ENCODE measurements at places on chromosomes 13 and 19.

DNA sequence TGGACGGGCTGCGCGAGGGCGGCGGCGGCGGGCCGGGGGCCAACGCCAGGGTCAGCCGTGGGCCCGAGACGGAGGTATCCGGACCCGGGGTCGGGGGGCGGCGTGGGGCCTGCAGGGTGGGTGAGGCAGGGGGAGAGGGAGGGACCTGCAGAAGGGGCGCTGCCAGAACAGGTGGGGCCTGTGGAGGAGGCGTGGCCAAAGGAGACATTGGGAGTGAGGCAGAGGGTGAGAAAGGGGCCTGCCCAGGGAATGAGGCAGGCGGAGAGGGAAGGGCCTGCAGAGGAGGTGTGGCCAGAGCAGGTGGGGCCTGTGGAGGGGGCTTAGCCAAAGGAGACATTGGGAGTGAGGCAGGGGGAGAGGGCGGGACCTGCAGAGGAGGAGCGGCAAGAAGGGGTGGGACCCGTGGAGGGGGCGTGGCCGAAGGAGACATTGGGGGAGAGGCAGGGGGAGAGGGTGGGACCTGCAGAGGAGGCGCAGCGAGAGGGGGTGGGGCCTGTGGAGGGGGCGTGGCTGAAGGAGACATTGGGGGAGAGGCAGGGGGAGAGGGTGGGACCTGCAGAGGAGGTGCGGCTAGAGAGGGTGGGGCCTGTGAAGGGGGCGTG, 4.2 kb downstream of the PRR36 start:
- peak; percentile 59 for DNase-seq

GRCh38 chr19:50258918-50259372, 55.5 kb downstream of the MYH14 start:
- DNase-seq: peak; percentile 8

DNA sequence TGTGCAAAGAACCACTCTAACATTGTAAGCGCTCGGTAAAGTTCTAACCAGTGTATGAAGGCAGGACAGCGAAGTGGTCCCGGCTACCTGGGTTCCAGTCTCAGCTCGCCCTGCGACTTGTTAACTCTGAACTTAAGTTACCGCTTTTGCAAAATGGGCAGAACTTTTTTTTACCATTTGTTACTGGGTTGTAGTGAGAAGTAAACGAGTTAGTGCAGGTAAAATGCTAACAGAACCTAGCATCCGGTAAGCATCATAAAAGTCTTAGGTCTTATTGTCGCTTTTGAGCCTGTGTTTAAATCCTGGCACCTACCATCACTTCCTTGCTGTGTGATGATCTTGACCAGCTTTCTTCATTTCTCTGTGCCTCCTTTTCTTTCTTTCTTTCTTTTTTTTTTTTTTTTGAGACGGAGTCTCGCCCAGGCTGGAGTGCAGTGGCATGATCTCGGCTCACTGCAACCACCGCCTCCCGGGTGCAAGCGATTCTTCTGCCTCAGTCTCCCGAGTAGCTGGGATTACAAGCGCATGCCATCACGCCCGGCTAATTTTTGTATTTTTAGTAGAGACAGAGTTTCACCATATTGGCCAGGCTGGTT, 734 bp upstream of the TRMT1 start:
- DNase-seq: no peak

DNA sequence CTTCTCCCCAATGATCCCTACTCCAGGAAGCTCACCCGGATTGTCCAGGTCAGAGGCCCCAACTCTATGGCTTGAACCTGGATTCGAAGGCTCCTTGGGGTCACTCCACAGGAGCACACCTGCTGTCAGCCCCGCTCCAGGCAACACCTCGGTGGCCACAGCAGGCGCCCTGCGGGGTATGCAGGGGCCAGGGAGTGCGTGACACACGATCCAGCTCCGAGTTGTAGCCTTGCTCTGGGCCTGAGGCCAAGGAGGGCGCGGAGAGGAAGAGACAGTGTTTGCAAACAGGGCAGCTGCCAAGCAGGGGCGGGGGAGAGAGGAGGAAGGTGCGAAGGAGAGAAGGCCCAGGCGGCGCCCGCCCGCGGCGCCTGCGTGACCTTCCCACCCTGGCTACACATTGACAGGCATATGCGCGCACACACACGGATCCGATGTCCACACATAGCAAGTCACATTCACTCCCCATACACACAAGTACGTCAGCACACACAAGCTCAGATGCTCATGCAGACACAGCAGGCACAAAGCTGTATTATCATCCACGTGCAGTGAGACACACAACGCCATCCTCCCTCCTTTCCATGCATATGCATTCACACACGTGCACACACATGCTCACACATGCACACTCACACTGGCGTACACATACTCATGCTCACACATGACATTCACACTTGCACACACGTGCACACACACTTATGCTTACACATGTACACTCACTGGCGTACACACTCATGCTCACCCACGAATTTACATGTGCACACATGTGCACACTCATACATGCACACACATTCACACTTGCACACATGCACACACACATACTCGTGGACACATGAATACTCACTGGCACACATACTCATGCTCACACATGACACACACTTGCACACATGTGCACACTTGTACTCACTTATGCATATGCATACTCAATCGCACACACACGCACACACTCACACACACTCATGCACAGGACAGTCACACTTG, 10.4 kb downstream of the SBK2 start:
- DNase-seq: no peak

- DNase-seq: no peak
Measured at GRCh38 chr19:6057651-6058517, 52.4 kb downstream of the RFX2 start.

GRCh38 chr13:19864746-19865309, 1.4 kb upstream of the ZMYM5 start:
- DNase-seq: peak; percentile 70

- no peak for DNase-seq
Measured at GRCh38 chr19:56751078-56751489, 79.5 kb upstream of the ZNF835 start.

DNA sequence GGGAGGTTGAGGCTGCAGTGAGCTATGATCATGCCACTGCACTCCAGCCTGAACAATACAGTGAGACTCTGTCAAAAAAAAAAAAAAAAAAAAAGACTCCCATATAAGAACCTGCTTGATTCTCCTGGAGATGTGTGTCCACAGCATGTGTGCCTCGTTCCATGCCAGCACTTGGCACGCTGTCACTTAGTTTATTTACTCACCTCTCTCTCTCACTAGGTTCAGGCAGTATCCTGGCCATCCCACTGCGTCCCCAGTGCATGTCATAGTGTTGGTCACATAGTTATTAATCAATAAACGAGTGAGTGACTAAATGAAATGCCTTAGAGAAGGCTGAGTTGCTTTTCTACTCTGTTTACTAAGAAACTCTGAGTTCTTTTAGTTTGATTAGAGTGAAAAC, 79.1 kb upstream of the GPR12 start:
- DNase-seq: no peak

DNA sequence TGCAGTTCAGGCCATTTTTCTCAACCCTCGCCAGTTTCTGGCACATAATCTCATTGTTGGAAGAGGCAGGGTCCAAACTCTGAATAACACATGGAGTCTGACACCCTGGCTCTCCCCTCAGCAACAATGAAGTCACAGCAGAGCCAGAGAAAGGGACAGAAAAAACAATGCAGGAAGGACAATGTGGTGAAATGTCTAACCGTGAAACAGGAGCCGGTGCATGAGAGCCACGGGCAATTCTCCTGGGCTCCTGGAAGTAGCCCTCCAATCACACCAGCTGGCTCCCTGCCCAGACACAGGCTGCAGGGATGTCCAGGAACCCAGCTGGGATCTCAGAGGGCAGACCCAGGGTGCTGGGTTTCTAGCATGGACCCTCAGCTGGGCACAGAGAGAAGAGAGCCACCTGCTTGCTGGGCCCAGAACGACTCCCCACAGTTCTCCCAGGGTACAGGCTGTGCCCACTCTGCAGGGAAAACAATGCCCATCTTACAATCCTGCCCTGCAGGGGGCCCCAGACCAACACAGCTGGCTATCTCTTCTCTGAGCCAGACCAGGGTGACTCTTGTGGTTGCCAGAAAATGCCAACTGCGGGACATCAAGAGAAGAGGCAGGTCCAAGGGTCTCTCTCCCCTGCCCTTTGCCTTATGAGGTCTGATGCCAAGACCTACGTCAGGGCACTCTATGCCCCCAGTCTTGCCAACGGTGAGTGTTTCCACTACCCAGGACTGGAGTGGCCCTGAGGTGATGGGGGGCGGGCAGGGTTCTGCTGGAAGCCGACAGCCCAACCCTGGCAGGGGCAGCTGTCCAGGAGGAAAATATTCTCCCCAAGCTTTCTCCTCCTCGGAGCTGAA, 64.5 kb downstream of the CEBPG start:
- no peak for DNase-seq

GRCh38 chr19:34667349-34668076, 9.4 kb downstream of the SCGB2B2 start:
- DNase-seq: no peak

DNA sequence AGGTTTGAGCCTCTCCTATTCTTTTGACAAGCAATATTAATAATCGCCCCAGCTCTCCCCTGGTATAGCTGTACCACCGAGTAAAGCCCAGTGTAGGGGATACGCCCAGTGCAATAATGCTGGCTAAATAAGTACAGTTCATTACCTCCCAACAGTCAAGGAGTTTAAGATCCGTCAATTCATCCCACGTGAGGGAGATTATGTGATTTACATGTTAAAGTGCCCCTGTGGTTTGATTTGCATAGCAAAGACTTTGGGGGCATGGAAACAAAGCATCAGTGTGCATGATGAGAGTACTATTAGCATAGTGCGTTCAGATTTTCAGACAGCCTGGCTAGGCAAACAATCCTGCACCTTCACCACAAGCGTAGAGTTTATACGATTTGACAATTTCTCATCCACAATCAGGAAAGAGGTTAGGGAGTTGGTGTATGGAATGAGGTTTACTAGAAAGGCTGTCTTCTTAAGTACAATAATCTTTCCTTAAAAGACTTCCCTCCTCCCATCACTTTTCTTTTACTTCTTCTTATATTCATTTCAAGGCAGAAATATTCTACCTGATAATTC, 754.0 kb downstream of the DIAPH3 start:
- DNase-seq: no peak

GRCh38 chr19:47352095-47352494, 3.0 kb downstream of the DHX34 start:
- DNase-seq: no peak

GRCh38 chr13:42239161-42239560, 32.8 kb upstream of the AKAP11 start:
- no peak for DNase-seq

GRCh38 chr13:37039896-37040295, 19.6 kb downstream of the SUPT20H start:
- no peak for DNase-seq

DNA sequence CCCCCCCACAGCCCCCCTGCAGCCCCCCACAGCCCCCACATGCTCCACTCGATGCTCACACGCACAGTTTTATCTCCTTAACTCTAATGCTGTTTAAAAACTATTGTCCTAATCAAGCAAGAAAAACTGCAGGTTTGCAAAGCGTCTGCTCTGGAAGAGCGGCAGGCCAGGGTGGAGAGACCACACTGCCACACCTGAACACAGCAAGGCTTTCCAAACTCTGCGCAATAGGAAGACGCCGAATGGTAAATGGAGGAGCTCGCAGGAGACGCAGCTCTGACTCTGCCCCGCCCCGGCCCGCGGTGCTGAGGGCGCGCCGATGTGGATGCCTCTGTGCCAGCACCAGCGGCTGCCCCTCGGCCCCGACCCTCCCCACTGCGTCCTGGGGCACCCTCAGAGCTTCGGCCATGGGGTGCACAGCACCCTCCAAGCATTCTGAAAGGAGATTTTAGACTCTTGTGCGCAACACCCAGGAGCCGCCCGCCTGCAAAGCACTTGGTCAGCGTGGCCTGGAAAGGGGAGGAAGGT, 32.4 kb downstream of the RASA3 start:
- no peak for DNase-seq

- peak; percentile 14 for DNase-seq
Measured at GRCh38 chr13:113211774-113212173, 2.4 kb downstream of the CUL4A start.

DNA sequence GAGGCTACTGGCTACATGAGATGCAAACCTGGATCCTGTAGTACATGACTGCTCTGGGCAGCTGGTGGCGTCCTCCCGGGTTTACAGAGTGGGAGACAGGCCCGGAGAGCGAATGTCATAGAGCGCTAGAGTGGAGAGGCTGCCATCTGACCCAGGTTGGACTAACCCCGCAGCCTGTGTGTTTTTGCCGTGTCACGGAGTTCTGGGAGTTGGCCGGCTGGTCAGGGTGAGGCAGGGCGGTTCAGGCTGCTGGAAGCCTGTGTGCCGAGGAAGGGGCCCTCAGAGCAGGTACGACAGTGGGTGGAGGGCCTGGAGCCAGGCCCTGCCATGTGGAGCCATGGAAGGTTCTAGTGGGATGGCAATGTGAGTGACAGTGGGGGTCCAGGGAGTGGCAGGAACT, 12.5 kb downstream of the CRTC1 start:
- DNase-seq: no peak

DNA sequence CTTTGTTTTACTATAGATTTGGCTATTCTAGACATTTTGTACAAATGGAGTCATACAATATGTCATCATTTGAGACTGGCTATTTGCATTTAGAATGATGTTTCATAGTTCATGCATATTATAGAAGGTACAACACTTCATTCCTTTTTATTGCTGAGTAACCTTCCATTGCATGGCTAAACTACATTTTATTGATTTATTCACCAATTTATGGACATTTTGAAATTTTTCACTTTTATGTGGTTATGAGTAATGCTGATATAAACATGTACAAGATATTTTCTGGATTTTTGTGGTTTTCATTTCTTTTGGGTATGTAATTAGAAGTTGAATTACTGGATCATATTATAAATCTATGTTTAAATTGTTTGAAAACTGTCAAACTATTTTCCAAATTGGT, 710.3 kb upstream of the SLITRK5 start:
- DNase-seq: no peak

- DNase-seq: no peak
Measured at GRCh38 chr13:46720189-46720588, 76.8 kb downstream of the ESD start.

GRCh38 chr19:47839411-47839810, 17.7 kb downstream of the CRX start:
- DNase-seq: no peak

GRCh38 chr19:6412061-6412446, 12.6 kb downstream of the KHSRP start:
- no peak for DNase-seq

DNA sequence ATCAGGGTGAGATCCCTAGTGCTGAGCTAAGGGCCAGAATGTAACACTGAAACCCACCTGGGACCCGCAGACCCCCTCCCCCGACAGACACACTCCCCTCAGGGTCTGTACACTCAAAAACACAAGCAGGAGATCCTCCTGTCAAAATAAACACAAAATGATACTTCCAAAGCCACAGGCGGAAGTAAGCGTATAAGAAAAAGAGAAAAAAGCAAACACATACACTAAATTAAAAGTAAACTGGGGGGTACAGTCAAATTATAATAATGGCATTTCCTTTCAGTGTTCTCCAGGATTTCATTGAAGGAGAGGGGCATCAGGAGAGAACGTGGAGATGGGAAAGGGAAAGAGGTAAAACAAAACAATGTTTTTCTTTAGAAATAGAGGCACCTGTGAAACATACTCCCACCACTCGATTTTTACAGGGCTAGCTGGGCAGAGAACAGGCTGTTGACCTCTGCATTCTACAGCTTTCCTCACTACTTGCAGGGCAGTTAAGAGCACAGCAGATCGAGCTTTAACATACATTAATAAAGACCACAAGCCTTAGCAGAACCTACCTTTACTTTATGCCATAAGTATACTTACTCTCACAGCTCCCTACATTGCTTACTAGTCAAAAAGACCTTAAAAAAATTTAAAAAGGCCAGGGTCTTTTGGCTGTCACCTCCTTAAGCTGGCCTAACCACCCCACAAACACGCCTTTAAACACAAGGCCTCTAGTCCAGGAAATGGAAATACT, 5.3 kb downstream of the ZIC5 start:
- no peak for DNase-seq

- no peak for DNase-seq
Measured at GRCh38 chr19:17101686-17102628, 26.4 kb downstream of the MYO9B start.
